ENCODE measurements at places on chromosomes 6 and 20. TPM values are rescaled to one million over a fixed set of nuclear protein-coding genes. Genes with fewer than 3 reads are reported as not detected.

Gene PRDM13
- total RNA-seq: not detected

DNA sequence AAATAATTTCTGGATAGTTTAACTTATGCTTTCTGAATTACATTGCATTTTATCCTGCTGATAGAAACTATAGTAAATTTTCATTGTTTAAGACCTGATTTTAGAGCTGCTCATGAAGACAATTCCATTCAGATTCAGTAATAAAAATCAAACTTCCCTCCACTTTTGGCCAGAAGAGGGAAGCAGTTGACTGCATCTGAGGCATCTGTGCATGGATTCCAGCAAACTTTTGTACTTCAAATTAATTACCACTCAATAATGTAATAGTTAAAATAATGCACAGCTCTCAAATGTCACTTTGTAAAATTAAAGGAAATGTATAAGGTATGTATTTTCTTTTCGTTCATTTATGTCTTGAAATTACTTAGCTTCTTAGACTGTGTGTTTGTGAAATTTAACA is 64.2 kb upstream of the SLC35B3 start:
- H3K27ac ChIP-seq: no peak overlapping the region
- H3K4me1 ChIP-seq: no peaks in the 10 kb centered on the region
- no peak overlapping the region for H3K4me3 ChIP-seq
- no peaks in the 10 kb centered on the region for H3K27me3 ChIP-seq
- no peaks in the 10 kb centered on the region for H3K36me3 ChIP-seq

Gene GPLD1
- 1.7 TPM for total RNA-seq

DNA sequence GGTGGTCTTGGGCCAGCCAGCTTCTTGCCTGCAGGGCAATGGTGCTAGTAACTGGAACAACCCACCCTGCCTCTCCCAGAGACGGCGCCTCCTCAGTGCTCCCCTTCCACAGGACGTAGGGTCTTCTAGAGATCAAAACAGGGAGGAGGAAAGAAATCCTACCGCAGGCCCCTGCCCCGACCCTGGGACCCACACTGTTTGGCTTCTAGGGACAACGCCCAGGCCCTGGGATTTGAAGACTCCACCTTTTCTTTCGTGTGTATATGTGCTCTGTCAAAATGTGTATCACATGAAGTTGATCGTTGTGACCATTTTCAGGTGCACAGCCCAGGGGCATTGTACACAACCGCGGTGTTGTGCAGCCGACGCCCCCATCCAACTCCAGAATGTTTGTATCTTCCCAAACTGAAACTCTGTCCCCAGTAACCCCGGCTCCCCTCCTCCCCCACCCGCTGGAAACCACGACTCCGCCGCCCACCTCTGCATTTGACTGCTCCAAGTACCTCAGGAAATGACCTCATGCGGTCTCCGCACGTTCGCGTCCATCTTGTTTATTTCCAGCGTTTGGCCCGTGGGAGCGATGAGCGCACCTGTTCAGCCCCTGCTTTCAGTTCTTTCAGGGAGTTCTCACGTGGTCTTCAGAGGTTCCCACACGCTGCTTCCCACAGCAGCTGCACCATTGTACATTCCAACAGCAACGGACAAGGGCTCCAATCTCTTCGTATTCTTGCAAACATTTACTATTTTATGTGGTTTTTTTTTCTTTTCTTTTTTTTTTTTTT is 3.4 kb upstream of the BHLHE23 start:
- no peaks in the 10 kb centered on the region for H3K36me3 ChIP-seq
- H3K27me3 ChIP-seq: peaks cover 57% of the 10 kb centered on the region
- no peak overlapping the region for H3K27ac ChIP-seq
- no peaks in the 10 kb centered on the region for H3K4me1 ChIP-seq
- H3K4me3 ChIP-seq: no peak overlapping the region

Gene TTBK1
- 0.15 TPM for total RNA-seq

DNA sequence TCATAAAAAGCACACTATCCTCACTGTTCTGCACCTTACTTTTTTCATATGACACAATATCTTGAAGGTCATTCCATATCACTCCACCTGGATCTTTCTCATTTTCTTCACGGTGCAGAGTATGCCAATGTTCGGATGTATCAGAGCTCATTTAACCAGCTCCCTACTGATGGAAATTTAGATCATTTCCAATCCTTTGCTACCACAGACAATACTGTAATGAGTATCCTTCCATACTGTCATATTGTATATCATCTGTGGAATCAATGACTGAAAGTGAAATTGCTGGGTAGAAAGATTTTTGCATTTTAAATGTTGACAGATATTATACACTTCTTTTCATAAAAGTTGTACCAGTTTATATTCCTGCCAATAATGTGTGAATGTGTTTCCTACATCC is 2.2 kb upstream of the RAB44 start:
- no peak overlapping the region for H3K27ac ChIP-seq
- H3K36me3 ChIP-seq: no peaks in the 10 kb centered on the region
- H3K4me3 ChIP-seq: no peak overlapping the region

Gene DDX43
- total RNA-seq: 3.1 TPM

Gene TULP1
- not detected for total RNA-seq

Gene MAPK14
- 60.4 TPM for total RNA-seq

Gene TFAP2C
- total RNA-seq: 34.8 TPM

DNA sequence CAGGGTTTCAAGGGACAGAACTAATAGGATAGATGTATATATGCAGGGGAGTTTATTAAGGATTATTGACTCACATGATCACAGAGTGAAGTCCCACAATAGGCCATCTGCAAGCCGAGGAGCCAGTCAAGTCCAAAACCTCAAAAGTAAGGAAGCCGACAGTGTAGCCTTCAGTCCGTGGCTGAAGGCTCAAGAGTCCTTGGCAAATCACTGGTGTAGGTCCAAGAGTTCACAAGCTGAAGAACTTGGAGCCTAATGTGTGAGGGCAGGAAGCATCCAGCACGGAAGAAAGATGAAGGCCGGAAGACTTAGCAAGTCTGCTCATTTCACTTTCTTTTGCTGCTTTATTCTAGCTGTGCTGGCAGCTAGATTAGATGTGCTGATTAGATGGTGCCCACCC is 128.0 kb downstream of the TNFRSF21 start:
- H3K4me1 ChIP-seq: peaks cover 74% of the 10 kb centered on the region
- H3K4me3 ChIP-seq: no peak overlapping the region
- H3K36me3 ChIP-seq: no peaks in the 10 kb centered on the region
- peak overlapping the region; percentile 95 for H3K27ac ChIP-seq

- no peaks in the 10 kb centered on the region for H3K36me3 ChIP-seq
- H3K27ac ChIP-seq: no peak overlapping the region
- no peaks in the 10 kb centered on the region for H3K27me3 ChIP-seq
- no peak for DNase-seq
- H3K4me1 ChIP-seq: no peaks in the 10 kb centered on the region
These were observed 41.3 kb downstream of the MACROD2 start for GRCh38 chr20:14036567-14036966.

Gene SALL4
- total RNA-seq: 3.8 TPM

GRCh38 chr6:149501201-149501600 is 16.4 kb upstream of the ZC3H12D start:
- no peak for DNase-seq
- no peaks in the 10 kb centered on the region for H3K27me3 ChIP-seq
- peaks cover 6% of the 10 kb centered on the region for H3K36me3 ChIP-seq
- no peak overlapping the region for H3K27ac ChIP-seq
- no peaks in the 10 kb centered on the region for H3K4me1 ChIP-seq

DNA sequence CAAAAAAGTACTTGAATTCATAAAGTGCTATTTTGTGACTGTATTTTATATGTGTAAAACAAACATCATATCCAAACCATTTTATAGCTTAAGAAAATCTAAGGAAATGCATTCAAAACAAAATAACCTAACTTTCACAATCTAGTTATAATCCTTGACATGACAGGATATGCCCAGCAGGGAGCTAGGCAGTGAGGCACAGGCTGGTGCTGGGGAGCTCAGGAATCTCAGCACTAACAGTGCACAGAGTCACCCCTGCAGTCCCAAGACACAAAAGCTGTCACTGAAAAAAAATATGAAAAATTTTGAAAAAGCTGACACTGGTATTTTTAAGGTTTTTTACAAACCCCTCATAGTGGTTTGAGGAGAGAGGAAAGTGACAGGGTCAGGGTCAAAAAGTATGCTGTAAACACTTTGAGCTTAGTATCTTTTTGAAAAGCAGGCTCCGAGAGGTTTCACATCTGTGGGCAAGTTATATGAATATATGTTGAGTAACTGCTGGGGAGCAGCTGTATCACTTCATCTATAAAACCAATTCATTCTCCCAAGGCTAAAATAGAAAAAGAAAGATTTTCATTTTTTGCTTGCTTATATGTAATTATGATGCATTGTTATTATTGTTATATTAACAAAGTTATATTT is 24.1 kb downstream of the LGSN start:
- no peak for DNase-seq
- H3K4me3 ChIP-seq: no peak overlapping the region
- H3K4me1 ChIP-seq: no peaks in the 10 kb centered on the region
- no peaks in the 10 kb centered on the region for H3K27me3 ChIP-seq

Gene PRND
- total RNA-seq: not detected

DNA sequence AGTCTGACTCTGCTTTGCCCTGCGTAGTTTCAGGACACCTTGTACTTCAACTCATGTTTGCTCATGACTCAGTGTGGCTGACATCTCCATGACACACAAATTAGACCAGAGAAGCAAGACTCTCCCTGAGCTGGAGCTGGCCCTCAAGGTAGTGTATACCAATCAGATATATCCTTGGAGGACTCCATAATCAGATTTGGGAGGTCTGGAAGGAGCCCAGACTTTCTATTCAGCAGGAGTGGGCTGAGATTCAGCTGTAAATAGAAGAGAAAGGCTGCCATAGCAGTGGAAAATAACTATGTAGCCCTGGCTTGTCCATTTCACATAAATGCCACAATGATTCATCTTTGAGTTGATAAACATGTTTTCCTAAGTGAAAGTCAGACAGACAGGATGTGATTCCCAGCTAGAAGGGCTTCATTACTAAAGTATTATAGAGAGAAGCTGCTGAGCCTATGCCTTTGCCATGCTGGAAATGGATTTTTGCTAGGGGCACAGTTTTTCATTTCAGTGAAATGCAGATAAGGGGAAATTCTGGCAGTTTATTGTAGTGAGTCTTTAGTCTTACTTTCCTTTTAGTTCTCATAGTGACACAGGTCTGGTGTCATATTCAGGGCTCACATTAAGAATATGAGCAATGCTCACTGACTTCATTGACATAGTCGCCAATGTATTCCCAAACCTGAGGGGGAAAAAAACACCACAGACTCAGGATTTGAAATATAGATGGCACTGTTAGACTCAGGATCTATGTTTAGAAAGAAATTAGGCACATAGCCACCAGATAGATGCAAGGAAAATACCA is 95.3 kb downstream of the CLVS2 start:
- H3K4me1 ChIP-seq: peaks cover 39% of the 10 kb centered on the region
- H3K27me3 ChIP-seq: no peaks in the 10 kb centered on the region
- DNase-seq: peak; percentile 37
- H3K36me3 ChIP-seq: no peaks in the 10 kb centered on the region
- peak overlapping the region; percentile 84 for H3K27ac ChIP-seq

Gene TNFRSF21
- 172 TPM for total RNA-seq

DNA sequence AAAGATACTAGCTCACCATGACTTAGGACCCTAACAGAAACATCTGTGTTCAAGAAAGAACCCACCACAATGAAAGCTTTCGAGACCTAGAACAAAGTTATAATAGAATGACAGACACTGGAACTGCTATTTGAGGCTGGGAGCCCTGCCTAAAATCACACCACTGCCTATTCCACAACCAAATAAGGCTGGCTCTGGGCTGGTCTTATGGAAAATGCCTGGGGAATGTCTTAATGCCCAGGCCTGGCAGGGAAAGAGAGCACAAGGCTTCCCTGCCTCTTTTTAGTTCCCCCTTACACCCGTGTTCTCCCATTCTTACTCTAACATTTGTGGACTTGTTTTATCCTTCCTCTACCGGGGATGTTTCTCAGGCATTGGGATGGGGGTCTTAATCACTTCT is 5.6 kb upstream of the METTL24 start:
- no peaks in the 10 kb centered on the region for H3K36me3 ChIP-seq
- H3K27ac ChIP-seq: no peak overlapping the region
- DNase-seq: no peak
- H3K27me3 ChIP-seq: peaks cover 70% of the 10 kb centered on the region

GRCh38 chr6:116443105-116443504 is 18.1 kb upstream of the CALHM6 start:
- DNase-seq: no peak
- no peak overlapping the region for H3K4me3 ChIP-seq
- no peak overlapping the region for H3K27ac ChIP-seq
- no peaks in the 10 kb centered on the region for H3K36me3 ChIP-seq

Gene FOXF2
- total RNA-seq: not detected

GRCh38 chr20:53468587-53468986 is 125.1 kb downstream of the ZNF217 start:
- H3K27me3 ChIP-seq: peaks cover 78% of the 10 kb centered on the region
- no peaks in the 10 kb centered on the region for H3K36me3 ChIP-seq
- H3K4me3 ChIP-seq: no peak overlapping the region
- DNase-seq: no peak

Measured in PC-9 (cell line).